Activated CD8-positive, alpha-beta T cell treated with anti-CD3 and anti-CD28 coated beads, Interleukin-2, amount 10 ng/mL, durations not matched to agents 7 days and 5 days (primary cell): ENCODE measurements at places on chromosomes 2 and 18. TPM values are rescaled to one million over a fixed set of nuclear protein-coding genes. Genes with fewer than 3 reads are reported as not detected.

Gene KCNK3
- total RNA-seq, result not detected

- DNase-seq, result no peak
Observed at GRCh38 chr2:232477751-232478510, 9.7 kb downstream of the ECEL1 start.

- no peak for DNase-seq
Observed at GRCh38 chr2:214630402-214631045, 179.0 kb downstream of the BARD1 start.

- DNase-seq, result no peak
Observed at GRCh38 chr2:44578471-44579093, 216.8 kb downstream of the CAMKMT start.

Gene RALBP1
- 51.2 TPM for total RNA-seq

Gene FKBP7
- 3.6 TPM for total RNA-seq

DNA sequence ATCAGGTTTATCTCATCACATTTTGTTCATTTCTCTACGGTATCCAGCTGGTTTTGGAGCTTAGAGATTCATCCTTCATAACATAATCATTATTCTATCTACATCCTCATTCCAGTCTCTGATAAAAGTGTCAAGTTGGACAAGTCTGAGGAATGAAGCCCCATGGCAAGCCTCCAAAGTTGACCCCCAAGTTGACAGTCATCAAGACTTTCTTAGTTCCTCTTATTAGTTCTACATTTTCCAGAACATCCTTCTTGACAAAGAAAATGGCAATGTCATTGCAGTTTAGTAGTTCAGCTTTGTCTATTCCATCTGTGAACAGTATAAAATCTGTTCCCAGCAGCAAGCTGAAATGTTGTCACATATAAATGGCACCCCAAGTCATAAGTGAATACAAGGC lies 4.5 kb upstream of the TMSB10 start:
- DNase-seq, result no peak

GRCh38 chr2:221518201-221518934 lies 53.7 kb downstream of the EPHA4 start:
- DNase-seq, result peak; percentile 43

GRCh38 chr2:241540771-241541561 lies 17.6 kb upstream of the BOK start:
- peak; percentile 72 for DNase-seq

DNA sequence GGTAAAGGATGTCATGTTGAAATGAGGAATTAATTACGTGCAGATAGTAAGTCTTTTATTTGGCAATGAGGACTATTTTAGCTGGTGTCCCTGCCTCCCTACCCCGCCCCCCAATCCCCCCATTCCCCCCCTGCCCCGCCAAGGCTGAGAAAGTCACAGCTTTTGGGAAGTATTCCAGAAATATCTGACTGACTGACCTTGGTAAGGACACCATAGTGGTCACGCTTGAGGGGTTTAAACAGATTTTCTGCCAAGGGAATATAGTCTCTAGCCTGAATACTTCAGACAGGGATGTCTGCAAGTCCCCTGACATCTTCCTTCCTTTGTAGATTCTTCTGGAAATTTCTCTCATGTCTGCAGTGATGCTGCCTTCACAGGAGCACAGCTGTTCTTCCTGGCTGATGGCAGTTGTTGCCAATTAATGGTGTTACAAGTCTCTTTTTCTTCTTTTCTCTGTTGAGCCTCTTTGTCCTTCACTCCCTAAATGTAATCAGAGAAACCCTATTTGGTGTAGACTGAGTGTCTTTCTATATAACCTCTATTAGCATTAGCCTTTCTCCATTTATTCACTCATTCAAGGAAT lies 53.7 kb upstream of the MGAT5 start:
- DNase-seq, result no peak

DNA sequence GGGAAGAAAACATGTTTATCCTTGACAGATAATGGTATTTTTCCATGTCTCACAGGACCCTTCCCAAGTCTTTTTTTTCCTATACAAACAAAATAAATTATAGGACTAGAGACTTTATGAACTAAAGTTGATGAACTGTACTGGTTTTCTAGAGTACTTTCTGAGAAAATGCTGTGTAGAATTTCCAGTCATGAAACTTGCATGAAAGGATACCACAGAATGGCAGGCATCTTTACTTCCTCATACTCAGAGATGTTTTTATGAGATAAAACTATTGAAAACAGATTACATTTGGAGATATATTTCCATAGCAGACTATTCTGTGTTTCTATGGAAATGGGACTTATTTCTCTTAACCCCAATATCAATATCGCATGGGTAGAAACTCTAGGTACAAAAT lies 403.5 kb downstream of the PARD3B start:
- no peak for DNase-seq

DNA sequence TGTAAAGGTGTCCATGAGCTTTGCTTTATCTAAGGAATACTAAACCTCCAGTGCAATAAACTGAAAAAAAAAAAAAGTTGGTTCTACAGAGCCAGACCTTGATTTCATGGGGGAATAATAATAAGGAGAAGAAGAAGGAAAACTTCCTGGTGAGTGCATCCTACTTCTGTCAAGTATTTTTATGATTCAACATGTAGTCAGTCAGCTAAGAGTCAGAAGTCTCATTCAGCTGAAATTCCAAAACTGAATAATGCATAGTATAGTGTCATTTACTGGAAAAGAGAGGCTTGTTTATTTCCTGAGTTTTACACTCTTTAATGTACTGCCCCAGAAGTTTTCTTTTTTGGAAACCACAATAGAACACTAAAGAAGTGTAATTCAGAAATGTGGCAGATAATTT lies 77.8 kb upstream of the TACR1 start:
- no peak for DNase-seq

Gene CHRNG
- not detected for total RNA-seq

Gene FBXO48
- total RNA-seq, result 2.6 TPM

Gene CCDC178
- total RNA-seq, result not detected

GRCh38 chr2:15096873-15097272 lies 464.3 kb downstream of the NBAS start:
- no peak for DNase-seq

DNA sequence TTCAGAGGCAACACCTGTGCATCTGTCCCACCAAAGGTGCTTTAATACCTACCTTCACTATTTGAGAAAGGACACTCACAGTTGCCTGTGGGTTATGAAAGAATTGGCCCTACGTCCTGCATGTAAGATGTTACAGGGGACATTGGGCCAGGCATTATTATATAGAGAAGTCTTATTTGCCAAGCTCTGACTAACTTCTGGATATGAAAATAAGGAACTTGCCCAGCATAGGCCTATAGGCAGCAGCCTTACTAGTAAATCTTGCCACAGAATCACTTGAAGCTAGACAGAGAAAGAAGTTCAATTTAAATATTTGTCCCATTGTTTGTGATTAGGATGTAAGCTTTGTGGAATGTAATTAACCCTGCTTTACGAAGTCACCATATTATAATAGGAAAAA lies 41.7 kb downstream of the NLRC4 start:
- no peak for DNase-seq

GRCh38 chr2:168669151-168669550 lies 133.3 kb upstream of the NOSTRIN start:
- DNase-seq, result no peak

- DNase-seq, result no peak
Observed at GRCh38 chr2:218448934-218449333, 30.0 kb downstream of the VIL1 start.

Gene PLCL1
- 0.08 TPM for total RNA-seq

GRCh38 chr2:218046238-218046637 lies 22.8 kb upstream of the RUFY4 start:
- DNase-seq, result no peak

Gene C2orf66
- 0.13 TPM for total RNA-seq

- DNase-seq, result no peak
Observed at GRCh38 chr2:127884436-127884835, 1.3 kb downstream of the AMMECR1L start.

DNA sequence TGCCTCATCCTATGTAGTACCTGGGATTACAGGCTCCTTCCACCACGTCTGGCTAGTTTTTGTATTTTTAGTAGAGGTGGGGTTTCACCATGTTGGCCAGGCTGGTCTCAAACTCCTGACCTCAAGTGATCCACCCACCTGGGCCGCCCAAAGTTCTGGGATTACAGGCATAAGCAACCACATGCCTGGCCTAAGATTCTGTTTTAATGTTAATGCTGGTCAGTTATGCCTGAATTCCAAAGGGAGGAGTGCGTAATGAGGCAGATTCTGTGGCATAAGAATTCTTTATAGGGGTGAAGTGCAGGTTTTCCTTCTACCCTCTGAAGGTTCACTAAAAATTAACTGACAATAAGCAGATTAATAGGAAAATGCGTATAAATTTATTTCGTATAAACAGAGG lies 1343.8 kb upstream of the LRRTM1 start:
- no peak for DNase-seq

DNA sequence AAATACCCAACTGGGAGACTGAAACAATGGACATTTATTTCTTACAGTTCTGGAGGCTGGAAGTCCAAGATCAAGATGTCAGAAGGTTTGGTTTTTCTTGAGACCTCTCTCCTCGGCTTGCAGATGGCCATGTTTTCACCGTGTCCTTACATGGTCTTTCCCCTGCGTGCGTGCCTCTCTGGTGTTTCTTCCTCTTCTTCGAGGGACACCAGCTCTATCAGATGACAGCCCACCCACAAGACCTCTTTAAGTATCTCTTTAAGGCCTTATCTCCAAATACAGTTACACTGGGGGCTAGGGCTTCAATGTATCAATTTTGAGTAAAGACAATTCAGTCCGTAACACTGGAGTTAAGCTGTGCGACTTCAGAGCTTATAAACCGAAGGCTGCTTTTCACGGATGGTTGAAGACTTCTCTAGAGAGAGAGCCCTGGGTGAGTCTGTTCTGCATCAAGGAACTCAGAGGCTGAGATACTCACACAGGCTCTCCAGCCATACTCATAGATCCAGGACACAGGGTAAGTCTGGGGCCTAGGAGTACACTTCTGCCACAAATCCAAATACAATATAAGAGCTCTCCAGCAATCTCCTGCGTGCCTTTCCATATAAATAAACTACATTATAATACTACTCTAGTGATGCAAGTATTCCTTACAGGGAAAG lies 339.9 kb upstream of the PKDCC start:
- DNase-seq, result no peak

DNA sequence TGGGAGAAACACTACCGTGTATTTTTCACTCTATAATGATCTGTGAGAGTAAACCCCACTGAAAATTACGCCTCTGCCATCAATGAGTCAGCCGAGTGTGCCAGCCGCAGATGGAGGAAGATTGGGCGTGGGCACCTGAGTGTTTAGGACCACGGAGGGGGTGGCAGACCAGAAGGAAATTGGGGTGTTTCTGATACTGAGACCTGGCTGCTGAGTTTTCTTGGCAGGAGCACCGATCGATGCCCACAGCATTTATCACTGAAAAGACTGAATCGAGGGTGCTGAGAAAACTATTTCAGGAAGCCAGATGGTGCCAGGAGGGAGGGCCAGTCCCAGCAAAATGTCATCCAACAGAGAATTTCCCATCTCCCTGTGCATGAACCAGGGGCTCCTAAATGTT lies 91.9 kb upstream of the TPO start:
- no peak for DNase-seq

- DNase-seq, result no peak
Observed at GRCh38 chr2:95719473-95720060, 127.8 kb downstream of the TRIM43 start.

- DNase-seq, result no peak
Observed at GRCh38 chr2:32427672-32428610, 71.1 kb downstream of the BIRC6 start.
